ENCODE measurements at places on chromosomes 1 and 21. TPM values are rescaled to one million over a fixed set of nuclear protein-coding genes. Genes with fewer than 3 reads are reported as not detected.

Gene PYGO2
- total RNA-seq = 38.7 TPM

Gene RGS4
- not detected for total RNA-seq

Gene TINAGL1
- 2.5 TPM for total RNA-seq

Gene ADAM30
- total RNA-seq = not detected

Gene CFAP74
- 0.28 TPM for total RNA-seq

Gene SLAMF6
- not detected for total RNA-seq

Gene UBE2J2
- 84.0 TPM for total RNA-seq

Gene MOV10
- total RNA-seq = 80.4 TPM

Gene PSRC1
- total RNA-seq = 63.0 TPM

Gene ANGPTL1
- total RNA-seq = not detected

Gene GBP4
- not detected for total RNA-seq

Gene MAN1A2
- total RNA-seq = 25.4 TPM

Gene PTCH2
- 0.83 TPM for total RNA-seq

Gene PPIAL4G
- total RNA-seq = not detected

Gene F3
- 21.7 TPM for total RNA-seq

Gene FMO3
- total RNA-seq = not detected

Gene CCDC185
- not detected for total RNA-seq

Gene PKN2
- 32.5 TPM for total RNA-seq

Gene ANKRD65
- total RNA-seq = 3.1 TPM

Gene PSMA5
- 133 TPM for total RNA-seq

Gene LRRC53
- total RNA-seq = not detected

Gene BOLA1
- total RNA-seq = 5.7 TPM

Gene ATG4C
- total RNA-seq = 14.8 TPM

Gene NIPAL3
- total RNA-seq = 7.7 TPM

Gene C1orf50
- 6.1 TPM for total RNA-seq

Gene TSPEAR
- total RNA-seq = 1.3 TPM

Gene LRP8
- 78.6 TPM for total RNA-seq

Gene INSRR
- total RNA-seq = not detected

Gene EXTL1
- total RNA-seq = 1.1 TPM

Gene TSHB
- not detected for total RNA-seq

Gene FOXO6
- 0.99 TPM for total RNA-seq

All from H9 (cell line).